CD4-positive, alpha-beta T cell (primary cell): ENCODE measurements at places on chromosomes 2 and 18.

- no peak overlapping the region for H3K4me3 ChIP-seq
- DNase-seq = peak; percentile 17
- peaks cover 16% of the 10 kb centered on the region for H3K4me1 ChIP-seq
- H3K36me3 ChIP-seq = no peaks in the 10 kb centered on the region
- no peak overlapping the region for H3K27ac ChIP-seq
Observed at GRCh38 chr2:29920130-29920577, 1.2 kb downstream of the ALK start.

DNA sequence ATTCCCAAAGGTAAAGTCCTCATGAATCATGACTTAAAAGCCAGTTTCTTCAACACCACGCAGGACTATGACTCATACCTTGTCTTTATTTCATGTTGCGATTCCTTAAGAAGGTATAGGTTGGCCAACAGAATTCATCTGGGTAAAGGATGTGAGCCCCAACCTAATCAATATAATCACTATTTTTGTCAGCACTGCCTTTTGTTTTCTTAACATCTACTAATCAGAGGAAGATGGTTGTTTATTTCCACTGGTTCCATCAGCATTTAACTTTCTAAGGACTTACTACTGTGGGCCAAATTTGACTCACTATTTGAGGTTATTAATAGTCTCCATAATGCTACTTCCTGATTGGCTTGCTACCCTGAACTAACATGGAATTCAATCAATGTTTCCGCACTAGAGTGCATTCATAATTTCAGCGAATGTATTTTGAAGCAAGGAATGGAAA, 78.6 kb downstream of the SCG2 start:
- DNase-seq = no peak
- H3K36me3 ChIP-seq = no peaks in the 10 kb centered on the region
- no peak overlapping the region for H3K4me3 ChIP-seq
- H3K27me3 ChIP-seq = no peaks in the 10 kb centered on the region
- no peak overlapping the region for H3K27ac ChIP-seq
- no peaks in the 10 kb centered on the region for H3K4me1 ChIP-seq

DNA sequence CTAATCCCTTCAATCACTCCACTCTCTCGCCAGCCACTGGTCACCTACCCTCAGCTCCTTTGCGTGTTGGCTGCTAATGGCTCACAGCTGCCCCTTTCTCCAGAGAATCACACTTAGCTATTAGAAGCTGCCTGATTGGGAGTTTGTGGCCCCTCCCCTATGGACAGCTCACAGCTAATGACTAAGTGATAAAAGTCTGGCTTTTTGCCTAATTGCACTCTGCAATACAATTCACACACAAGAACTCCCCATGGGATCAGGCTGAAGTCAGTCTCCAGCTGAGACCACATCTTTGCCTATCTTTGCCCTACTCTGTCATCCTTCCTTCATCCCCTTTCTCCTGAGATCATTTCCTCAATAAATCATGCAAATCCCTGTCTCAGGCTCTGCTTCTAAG, 701.9 kb upstream of the RAB6C start:
- no peaks in the 10 kb centered on the region for H3K36me3 ChIP-seq
- DNase-seq = no peak
- no peaks in the 10 kb centered on the region for H3K4me1 ChIP-seq

DNA sequence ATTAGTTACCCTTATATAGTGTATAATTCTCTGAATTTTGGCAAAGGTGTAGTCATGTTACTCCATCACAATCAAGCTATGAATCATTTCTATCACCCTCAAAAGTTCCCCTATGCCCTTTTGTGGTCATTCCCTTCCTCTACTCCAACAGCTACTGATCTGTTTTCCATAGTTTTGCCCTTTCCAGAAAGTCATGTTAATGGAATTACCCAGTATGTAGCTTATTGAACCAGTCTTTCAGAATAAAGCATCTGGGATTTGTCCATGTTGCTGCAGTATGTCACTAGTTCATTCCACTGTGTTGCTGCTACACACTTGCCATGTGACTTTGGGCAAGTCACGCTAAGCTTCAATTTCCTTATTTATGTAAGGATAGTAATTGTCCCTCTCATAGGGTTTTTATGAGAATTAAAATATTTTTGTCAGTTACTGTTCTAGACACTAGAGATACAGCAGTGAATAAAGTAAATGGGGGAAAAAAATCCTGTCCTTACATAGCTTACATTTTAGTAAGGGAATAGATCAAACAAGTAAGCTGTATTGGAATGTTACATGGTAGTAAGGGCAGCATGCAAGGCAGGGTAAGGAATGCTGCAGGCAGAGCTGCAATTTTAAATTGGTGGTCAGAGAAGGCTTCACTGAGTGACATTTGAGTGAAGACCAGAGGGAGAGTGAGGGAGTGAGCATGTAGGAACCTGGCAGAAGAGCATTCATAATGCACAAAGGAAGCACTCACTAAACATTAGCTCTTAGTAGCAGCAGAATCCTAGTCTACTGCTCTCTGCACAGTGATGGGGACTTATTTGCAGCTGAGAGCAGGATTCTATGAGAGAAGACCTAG, 80.3 kb upstream of the TSPYL6 start:
- no peaks in the 10 kb centered on the region for H3K27me3 ChIP-seq
- DNase-seq = no peak
- no peak overlapping the region for H3K4me3 ChIP-seq
- no peaks in the 10 kb centered on the region for H3K36me3 ChIP-seq
- H3K27ac ChIP-seq = no peak overlapping the region

- peaks cover 25% of the 10 kb centered on the region for H3K4me1 ChIP-seq
- H3K27me3 ChIP-seq = no peaks in the 10 kb centered on the region
- H3K36me3 ChIP-seq = no peaks in the 10 kb centered on the region
- DNase-seq = peak; percentile 22
- H3K4me3 ChIP-seq = peak overlapping the region; percentile 34
- H3K27ac ChIP-seq = peak overlapping the region; percentile 68
Observed at GRCh38 chr18:74994502-74995418, 214.2 kb downstream of the PTGR3 start.

GRCh38 chr18:78722386-78722785, 257.2 kb upstream of the SALL3 start:
- no peak overlapping the region for H3K4me3 ChIP-seq
- H3K27me3 ChIP-seq = peaks cover 2% of the 10 kb centered on the region
- no peak for DNase-seq
- no peaks in the 10 kb centered on the region for H3K36me3 ChIP-seq
- H3K4me1 ChIP-seq = no peaks in the 10 kb centered on the region

- H3K27me3 ChIP-seq = no peaks in the 10 kb centered on the region
- no peak overlapping the region for H3K27ac ChIP-seq
- H3K36me3 ChIP-seq = no peaks in the 10 kb centered on the region
- no peak overlapping the region for H3K4me3 ChIP-seq
Observed at GRCh38 chr2:235613649-235614048, 119.8 kb downstream of the AGAP1 start.

GRCh38 chr18:59657012-59657411, 40.2 kb downstream of the CCBE1 start:
- no peak overlapping the region for H3K27ac ChIP-seq
- H3K36me3 ChIP-seq = no peaks in the 10 kb centered on the region
- no peak for DNase-seq

GRCh38 chr2:233855345-233855744, 1.0 kb upstream of the HJURP start:
- peaks cover 21% of the 10 kb centered on the region for H3K4me1 ChIP-seq
- no peak overlapping the region for H3K27ac ChIP-seq
- H3K4me3 ChIP-seq = no peak overlapping the region
- H3K36me3 ChIP-seq = no peaks in the 10 kb centered on the region
- H3K27me3 ChIP-seq = peaks cover 9% of the 10 kb centered on the region

GRCh38 chr2:216671791-216672343, 23.5 kb downstream of the IGFBP5 start:
- H3K4me1 ChIP-seq = no peaks in the 10 kb centered on the region
- no peak overlapping the region for H3K27ac ChIP-seq
- no peaks in the 10 kb centered on the region for H3K36me3 ChIP-seq
- no peak overlapping the region for H3K4me3 ChIP-seq
- no peaks in the 10 kb centered on the region for H3K27me3 ChIP-seq
